Foreskin keratinocyte (primary cell): ENCODE measurements at places on chromosomes 12 and 14. TPM values are rescaled to one million over a fixed set of nuclear protein-coding genes. Genes with fewer than 3 reads are reported as not detected.

DNA sequence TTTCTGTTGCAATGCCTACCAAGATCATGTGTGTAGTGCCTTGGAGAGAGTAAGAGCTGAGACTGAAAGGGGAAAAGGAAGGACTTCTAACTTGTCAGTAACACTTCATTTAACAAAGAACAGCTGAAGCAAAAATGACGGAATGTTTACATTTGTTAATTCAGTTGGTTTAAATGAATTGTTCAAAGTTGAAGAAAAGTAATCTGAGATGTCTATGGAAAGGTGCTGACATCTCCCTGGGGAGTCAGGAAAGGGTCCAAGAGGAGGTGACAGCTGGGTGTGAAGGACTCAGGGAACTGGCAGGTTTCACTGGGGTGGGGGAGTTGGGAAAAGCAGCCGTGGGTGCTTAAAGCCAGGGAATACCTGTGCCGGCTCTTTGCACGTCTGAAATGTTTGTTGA lies 7.9 kb downstream of the TMEM63C start:
- DNase-seq, result no peak

DNA sequence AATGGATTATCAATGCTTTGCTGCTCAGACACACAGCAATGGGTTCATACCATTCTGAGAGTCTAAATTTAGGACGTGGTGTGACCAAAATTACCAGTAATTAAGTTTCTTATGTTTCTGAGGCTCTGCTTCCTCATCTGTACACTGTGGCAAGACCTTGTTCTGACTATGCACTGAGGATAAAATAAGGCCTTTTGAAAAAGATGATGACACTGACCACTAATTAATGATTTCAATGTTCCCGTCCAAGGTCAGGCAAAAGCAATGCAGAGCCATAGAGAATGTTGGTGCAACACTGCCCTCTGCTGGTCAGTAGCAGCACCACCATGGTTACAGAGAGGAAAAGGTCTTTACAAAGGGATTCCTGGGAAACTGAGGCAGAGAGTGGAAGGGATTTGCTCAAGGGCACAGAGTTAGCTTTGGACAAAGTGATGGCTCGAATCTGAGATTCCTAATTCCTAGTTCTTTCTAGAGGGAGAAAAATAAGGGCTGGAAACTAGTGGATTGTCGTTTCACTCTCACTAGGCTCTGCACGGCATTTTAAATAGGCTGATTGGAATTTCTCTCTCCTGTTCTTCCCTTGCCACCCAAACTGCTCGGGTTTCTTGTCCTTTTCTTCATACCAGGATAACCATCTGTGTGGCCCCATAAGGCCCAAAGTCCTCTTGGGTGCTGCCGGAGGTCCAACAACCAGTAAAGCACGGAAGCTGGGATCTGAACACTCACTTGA lies 22.3 kb upstream of the P2RX7 start:
- DNase-seq, result no peak

- DNase-seq, result no peak
Measured at GRCh38 chr12:65259501-65259900, 19.0 kb upstream of the MSRB3 start.

GRCh38 chr12:48750215-48750614 lies 33.7 kb upstream of the CCNT1 start:
- no peak for DNase-seq

DNA sequence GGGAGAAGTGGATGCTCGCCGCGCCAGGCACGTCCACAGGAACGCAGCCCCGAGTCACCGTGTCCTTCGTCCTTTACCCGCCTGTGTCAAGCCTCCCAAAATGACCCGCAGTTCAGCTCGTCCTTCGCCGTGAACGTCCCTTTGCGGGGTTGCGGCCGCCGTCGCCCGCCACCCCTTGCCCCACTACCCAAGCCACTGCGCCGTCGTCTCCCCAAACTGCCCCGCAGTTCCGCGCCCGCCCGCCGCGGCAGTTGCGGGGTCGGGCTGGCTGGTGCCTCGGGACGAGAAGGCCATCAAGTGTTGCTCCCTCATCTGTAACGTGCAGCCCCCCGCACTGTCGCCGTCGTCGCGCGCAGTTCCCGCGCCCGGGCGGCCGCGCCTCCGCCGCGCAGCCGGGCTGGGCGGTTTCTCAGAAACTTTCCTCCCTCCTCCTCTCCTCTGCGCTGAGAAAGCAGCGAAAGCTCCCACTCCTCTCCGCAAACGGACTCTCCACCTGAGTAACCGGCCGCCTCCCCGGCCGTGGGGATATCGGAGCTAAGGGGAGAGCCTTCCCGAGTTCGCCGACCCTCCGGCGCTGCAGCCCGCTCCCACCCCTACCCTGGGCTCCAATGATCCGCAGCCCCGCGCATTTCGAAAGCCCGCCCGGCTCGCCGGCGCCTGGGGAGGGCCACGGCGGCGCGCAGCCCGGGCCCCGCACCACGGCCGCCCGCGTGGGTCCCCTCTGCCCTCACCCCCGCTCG lies 6.7 kb downstream of the CDKN1B start:
- DNase-seq, result no peak

DNA sequence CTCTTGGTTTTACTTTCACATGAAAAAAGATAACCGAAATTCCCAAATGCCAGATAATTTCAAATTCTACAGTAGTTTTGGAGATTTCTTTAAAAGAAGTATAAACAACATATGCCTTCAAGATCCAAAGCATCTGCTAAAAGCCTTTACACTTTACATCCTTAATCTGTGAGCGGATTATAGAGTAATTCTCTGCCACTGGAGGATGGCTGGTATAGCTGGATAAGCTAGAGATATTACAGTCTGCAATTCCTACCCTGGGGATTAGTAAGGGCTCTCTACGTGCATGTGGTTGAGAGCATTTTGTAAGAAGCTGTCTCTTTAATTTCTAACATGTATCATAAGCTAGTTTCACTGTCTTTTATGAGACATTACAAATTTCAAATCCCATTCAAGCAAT lies 240.3 kb upstream of the HMGA2 start:
- DNase-seq, result no peak

The C12orf54 gene
- 5.3 and 8.6 TPM in 2 replicates for polyA plus RNA-seq

The DPF3 gene
- 0.10 and 0.26 TPM in 2 replicates for polyA plus RNA-seq

The ZFYVE26 gene
- 2.3 and 2.4 TPM in 2 replicates for polyA plus RNA-seq
